ENCODE measurements at places on chromosomes 16 and 17.

DNA sequence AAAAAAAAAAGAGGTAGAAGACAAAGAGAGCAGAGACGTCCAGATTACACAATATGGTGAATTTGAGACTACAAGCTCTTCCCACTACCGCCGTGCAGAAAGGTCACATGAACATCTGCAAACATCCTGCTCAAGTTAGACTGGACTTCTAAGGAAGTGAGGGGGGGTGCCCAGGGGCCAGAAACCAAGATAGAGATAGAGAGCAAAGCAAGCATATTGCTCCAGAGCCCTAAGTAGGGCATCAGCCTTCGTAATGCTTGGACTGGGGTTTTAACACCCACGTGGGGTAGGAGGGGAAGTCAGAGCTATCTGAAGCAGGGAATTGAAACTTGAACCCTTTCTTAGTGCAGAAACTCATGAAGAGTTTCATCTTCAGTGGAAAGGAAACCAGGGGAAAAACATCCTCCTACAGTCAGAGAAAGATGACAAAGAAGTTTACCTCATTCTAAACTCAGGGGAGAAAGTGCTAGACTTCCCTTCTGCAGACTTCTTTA lies 8.7 kb downstream of the CLEC19A start:
- no peak for DNase-seq

DNA sequence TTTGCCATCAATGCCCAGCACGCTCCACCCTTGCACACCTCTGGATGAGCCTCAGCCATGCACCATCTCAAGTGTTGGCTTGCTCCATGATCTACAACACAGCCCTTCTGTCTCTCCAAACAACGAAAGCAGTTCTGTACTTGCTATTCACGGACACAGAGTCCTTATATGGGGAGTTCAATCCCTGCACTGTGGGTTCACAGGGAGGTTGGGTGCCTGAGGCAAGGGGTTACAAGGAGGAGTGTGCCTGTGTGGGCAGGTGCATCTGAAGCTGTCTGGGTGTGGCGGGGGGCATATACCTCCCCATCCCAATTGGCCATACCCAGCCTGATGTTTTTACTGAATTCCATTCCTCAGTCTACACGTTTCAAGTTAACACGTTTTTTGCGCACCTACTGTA lies 5.6 kb downstream of the RUNDC3A start:
- no peak for DNase-seq

DNA sequence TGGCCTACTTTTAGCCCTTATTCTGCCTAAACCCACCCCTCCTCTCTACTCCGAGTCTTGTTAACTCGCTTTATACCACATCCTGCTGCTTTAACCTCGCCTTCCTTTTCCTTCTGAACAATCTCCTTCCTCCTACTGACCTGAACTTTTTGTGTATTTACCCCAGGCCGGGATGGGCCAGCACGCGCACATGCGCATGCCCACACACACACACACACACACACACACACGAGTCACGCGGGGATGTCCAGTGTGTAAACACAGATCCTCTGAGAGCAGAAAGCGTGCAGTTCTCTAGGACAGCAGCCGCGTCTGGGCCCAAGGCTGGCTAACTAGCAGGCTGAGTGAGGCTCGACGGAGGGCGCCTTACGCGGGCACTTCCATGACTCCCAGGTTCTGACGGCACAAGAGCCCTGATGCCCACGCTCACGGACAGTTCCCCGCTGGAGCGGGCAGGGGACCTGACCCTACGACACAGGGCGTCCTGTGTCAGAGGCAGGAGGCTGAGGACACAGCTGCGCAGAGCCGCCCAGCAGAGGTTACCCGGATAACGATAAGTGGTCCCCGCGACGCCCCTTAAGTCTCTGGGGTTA lies 610 bp downstream of the PIK3R5 start:
- no peak for DNase-seq

DNA sequence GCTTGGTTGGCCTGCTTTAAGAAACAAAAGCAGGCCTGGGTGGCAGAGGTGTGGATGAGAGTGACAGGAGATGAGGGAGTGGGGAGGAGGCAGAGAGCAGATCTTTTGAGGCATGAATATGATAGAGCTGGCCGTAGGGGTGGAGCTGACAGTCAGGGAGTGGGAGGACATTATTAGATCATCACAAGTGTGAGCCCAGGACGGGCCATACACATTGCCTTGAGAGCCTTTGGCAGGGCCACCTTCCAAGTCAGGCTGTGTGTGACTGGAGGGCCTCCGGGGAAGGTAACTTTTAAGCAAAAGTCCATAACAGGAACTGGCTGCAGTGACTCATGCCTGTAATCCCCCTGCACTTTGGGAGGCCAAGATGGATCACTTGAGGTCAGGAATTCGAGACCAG lies 26.3 kb downstream of the GINS3 start:
- no peak for DNase-seq

- DNase-seq: no peak
These were observed 13.2 kb upstream of the SCNN1B start for GRCh38 chr16:23288726-23289512.

DNA sequence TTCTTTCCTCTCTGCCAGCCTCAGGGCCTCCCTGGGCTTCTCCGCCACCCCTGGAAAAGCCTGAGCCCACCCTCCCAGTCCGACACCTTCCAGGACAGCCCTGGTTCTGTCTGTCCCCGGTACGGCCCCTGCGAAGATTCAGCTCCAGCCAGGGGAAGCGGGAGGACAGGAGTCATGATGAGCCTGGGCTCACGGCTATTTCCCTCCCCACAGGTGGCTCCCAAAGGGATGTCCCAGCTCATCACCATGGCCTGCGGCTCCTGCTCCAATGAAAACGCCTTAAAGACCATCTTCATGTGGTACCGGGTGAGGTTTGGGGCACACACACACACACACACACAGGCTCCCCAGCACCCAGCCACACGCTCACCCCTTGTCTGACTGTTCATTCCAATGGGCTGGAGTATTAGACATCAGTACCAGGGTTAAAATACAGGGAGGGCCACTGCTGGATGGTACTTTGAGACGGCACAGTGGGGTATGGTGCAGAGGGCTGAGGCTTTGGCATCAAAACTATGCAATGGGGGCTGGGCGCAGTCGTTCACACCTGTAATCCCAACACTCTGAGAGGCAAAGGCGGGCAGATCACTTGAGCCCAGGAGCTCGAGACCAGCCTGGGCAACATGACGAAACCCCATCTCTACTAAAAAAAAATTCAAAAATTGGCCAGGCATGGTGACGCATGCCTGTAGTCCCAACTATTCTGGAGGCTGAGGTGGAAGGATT lies 32.8 kb downstream of the TMEM186 start:
- DNase-seq: no peak

GRCh38 chr17:7707446-7707845 lies 2.4 kb downstream of the EFNB3 start:
- DNase-seq: no peak

- DNase-seq: no peak
These were observed 202.0 kb downstream of the C16orf78 start for GRCh38 chr16:49575346-49576172.

DNA sequence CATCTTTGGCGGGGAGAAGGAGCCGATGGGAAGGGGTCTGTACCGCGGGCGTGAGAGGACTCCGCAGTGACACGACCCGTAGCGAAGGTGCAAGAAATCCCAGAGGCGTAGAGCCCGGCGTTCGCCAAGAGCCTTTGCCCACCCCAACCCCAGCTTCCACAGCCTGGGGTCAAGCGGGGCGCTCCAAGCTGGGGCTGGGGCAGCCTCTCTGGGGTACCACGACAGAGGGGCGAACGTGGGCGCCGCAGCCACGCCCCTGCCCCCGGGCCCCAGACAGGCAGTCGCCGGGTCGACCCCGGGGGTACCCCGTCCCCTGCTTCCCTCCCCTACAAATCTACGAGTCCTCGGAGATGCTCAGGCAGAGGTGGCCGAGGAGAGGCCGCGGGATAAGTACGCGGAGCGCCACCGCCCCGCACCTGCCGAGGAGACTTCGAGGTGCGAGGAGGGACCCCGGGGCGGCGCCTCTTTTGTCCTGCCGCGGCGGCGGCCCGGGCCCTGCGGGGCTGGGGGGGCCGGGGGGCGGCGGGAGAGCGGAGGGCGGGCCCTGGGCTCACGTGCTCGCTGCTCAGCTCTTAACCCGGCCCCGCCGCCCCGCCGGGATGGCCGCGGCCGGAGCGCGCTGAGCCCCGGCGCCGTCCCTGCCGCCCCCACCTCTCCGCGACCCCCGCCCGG lies at the start of gene ADAM11:
TSS of gene ADAM11 (plus strand) at position 575 of the 672 bp plus-strand sequence. CDS start 212 bp downstream, outside the sequence.
- no peak for DNase-seq

- no peak for DNase-seq
These were observed 16.4 kb upstream of the SLC16A11 start for GRCh38 chr17:7060165-7060891.

GRCh38 chr17:36546418-36547093 lies 1.8 kb downstream of the GGNBP2 start:
- DNase-seq: no peak

DNA sequence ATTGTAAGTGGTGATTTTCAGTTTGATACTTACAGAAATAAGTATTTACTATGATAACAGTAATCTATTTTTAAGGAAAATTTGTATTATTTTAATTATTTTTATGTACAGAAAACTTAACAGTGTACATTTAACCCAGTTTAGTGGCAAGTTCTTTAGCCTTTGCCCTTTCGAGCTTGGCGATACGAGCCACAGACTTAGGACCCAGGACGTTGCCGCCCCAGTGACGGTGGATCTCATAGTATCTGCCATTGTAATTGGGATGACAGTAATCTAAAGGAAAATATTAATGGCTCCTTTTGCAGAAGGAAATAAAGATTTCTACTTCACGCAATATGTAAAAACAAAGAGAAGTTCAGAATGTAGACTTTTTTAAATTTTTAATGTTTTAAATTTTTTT lies 5.2 kb upstream of the CDR2 start:
- DNase-seq: no peak

DNA sequence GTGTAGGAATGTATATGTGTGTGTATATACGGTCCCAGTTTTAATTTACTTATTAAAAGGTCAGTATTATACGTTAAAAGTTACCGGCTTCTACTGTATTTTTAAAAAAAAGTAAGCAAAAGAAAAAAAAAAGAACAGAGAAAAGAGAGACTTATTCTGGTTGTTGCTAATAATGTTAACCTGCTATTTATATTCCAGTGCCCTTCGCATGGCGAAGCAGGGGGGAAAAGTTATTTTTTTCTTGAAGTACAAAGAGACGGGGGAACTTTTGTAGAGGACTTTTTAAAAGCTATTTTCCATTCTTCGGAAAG lies 1.6 kb downstream of the NOG start:
- no peak for DNase-seq

- no peak for DNase-seq
These were observed 62.3 kb downstream of the TMEM100 start for GRCh38 chr17:55660178-55660886.

DNA sequence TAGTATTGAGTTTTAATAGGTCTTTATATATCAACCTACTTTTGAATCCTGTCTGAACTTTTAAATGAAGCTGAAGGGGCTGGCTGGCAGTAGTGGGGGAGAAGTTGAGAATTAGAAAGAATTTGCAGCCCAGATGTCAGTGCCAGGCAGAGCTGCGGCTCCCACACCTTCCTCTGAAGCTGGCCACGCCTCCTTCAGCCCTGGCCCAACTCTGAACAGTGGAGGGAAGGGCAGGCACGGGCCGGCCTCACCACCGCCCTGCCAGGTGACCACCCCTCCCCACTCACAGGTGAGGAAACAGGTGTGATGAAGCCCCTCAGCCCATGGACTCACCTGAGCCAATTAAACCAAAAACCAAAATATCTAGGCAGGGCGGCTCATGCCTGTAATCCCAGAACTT lies 87.0 kb downstream of the MGAT5B start:
- no peak for DNase-seq

DNA sequence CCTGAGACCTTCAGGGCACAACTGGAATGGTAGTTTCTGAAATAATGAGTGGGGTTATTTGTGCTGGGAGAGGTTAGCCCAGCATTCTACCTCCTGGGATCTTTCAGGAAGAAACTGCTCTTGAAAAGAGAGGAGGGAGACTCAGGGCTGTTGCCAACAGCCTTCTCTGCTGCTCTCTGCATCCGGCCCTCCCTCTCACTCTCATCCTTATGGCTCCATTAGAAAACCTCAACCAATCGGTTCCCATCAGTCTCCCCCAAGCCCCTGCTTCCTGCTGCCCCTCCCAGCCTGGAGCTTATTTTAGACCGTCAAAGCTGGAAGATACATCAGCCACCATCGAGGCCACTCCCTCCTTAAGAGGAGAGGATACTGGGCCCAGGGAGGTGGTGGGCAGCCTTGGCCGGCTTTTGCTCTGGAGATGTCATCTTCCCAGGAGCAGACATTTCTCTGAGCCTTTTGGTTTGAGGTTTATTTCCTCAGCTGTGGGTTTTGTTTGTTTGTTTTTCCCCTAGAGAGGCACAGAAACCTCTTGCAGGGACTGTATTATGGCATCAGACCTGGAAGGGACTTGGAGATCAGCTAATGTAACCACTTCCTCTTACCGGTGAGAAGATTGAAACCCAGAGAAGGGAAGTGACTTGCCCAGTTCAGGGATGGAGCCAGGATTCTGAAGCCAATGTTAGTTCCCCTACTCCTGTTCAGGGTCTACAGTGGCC lies 2.7 kb downstream of the MPRIP start:
- peak; percentile 77 for DNase-seq

GRCh38 chr16:11151885-11152629 lies 103.9 kb downstream of the SOCS1 start:
- DNase-seq: peak; percentile 47

DNA sequence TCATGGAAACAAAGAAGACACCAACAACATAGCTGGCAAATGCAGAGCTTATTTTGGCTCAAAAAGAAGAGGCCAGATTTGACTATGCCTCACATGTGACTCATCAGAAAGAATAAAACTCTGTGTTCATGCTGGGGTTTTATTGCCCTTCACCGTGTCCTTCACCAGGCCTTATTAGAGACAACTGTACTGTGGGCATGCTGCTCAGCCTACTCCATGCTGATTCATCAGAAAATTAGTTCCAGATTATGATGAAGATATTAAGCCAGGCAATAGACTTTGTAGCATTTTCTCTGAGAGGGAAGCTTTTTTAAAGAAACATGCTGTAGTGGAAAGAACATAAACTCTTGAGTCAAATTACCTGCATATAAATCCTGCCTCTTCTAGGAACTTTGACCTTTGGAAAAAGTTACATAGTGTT lies 89.8 kb downstream of the CYB561 start:
- DNase-seq: no peak

DNA sequence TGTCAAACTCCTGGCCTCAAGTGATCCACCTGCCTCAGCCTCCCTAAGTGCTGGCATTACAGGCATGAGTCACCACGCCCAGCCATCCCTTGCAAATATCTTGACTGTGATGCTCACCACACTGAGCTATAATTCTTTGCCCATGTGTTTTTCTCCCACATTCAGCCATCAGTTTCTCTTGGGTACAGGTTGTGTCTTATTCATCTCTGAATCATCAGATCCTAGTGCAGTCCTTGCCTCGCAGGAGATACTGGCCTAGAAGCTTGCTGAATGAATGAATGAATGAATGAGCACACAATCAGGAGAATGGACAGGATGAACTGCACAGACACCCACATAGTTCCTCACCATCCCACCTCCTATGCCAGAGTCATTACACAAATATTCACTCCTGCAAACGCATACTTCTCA lies 24.4 kb upstream of the ETV4 start:
- DNase-seq: no peak

DNA sequence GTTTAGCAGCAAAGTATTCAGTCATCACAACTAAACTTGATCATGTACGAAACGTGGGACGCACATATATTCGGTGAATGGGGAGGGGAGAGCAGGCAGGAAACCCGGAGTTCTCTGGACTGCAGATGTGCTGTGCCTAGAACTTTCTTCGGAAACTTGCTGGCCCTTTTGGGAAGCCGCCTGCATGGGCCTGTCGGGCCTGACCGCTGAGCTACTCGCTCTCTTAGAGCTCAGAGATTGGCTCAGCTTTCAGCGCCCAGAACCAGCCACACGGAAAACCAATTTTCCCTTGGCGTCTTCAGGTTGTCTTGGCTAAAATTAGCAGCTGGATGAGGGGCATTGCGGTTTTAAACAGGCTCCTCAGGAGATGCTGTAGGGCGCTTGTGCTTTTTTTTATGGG lies 38.1 kb downstream of the ZDHHC7 start:
- no peak for DNase-seq
